Posterior vena cava (tissue), 2 donors: ENCODE measurements at places on chromosomes 13 and 19.

GRCh38 chr13:43347877-43348276, 324.5 kb downstream of the DNAJC15 start:
- DNase-seq: no peak

- peak; percentile 44 for DNase-seq
These were observed 174.5 kb downstream of the USP12 start for GRCh38 chr13:26996965-26997752.

DNA sequence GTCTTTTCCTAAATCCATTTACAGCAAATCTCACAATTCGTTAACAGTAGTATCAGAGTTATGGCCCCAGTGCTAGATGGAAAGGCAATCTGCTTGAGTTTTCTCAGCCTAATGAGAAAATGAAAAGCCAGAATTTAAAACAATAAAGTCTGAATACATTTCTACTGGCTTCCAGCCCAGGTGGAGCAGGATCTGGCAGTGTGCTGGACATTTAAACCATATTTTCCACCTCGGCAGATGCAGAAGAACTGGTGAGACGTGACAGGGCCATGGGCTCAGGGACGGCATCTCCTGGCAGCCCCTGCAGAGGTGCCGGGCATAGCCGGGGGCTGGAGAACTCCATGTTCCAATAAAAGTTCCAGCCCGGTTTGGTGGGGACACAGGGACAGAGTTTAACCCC, 7.1 kb downstream of the SMIM7 start:
- DNase-seq: no peak

- DNase-seq: no peak
These were observed 1504.5 kb upstream of the PCDH20 start for GRCh38 chr13:62920159-62920558.

GRCh38 chr13:23463661-23464060, 30.2 kb upstream of the SACS start:
- no peak for DNase-seq

DNA sequence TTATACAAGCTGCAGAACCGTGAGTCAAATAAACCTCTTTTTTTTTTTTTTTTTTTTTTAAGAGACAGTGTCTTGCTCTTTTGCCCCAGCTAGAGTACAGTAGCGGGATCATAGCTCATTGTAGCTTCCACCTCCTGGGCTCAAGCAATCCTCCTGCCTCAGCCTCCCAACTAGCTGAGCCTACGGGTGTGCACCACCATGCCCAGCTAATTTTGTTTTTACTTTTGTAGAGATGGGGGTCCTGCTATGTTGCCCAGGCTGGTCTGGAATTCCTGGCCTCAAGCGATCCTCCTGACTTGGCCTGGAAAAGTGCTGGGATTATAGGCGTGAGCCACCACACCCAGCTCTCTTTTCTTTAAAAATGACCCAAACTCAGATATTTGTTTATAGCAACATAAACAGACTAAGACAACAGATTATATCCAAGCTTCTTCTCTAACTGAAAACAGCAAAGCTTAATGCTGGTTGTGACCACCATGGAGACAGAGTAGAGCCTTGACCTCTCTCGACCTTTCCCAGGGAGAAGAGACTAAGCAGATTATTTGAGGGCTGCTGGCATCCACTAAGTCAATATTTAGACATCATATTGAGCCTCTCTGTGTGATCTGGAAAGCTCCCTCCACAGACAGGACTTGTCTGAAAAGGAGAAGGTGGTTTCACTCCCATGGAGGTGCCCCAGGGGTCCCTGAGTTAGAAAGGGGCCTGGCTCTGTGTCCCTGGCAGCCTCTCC, 150.0 kb downstream of the KCTD15 start:
- no peak for DNase-seq

DNA sequence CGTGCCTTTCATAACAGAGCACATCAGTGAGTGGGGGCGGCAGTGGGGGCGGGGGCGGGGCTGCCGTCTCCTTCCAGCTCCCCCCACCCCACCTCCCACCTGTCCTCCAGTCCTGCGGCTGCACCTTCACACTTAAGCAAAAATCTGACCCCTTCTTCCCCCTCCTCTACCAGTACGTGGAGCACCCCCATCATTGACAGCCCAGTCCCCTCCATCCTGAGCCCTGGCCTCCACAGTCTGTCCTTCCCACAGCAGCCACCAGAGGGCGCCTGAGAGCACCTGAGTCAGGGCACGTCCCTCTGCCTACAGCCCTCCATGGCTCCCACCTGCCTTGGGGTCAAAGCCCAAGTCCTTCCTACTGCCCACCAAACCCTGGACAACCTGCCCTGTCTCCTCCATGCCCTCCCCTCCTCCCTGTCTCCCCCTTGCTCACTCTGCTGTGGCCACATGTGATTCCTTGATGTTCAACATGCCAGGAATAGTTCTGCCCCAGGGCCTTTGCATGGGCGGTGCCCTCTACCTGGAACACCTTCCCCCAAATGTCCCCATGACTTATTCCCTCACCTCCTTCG, 4.0 kb downstream of the EBI3 start:
- DNase-seq: peak; percentile 89

DNA sequence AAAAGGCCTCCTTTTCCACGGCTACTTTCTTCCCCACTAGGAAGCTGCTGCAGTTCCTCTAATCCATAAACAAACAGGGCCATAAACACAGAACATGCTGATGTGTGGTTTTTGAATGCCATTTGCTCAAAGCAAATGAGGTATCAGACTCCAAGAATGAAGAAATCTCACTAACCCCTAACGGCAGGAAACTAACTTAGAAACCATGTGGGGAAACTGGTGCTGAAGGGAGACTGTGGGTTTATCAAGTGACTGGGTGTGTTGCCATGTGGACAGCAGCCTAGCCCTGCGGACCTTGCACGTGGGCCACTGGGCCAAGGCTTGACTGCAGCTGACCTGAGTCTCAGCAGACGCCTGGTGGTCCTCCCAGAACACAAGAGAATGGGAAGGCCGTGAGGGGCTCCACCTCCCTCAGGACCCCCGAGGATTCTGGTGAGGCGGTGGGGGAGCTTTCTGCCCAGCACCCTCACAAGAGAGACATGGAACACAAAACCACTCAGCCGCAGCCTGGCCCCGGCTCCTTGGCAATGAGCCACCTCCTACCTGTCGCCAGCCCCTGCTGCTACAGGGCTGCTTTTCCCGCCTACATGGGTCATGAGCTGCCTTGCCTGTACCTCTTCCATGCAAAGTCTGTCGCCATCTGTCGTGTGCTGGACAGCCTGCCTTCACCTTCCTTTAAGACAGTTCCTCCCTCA, 10.6 kb downstream of the SLC15A1 start:
- DNase-seq: no peak

GRCh38 chr13:35888457-35888883, 242.7 kb downstream of the DCLK1 start:
- no peak for DNase-seq

GRCh38 chr13:30808600-30808999, 73.3 kb downstream of the ALOX5AP start:
- no peak for DNase-seq

GRCh38 chr19:36152352-36153091, at the start of gene COX7A1:
Gene COX7A1 (minus strand): TSS chr19:36152447. CDS start chr19:36152407, 40 bp downstream.
- DNase-seq: peak; percentile 91

DNA sequence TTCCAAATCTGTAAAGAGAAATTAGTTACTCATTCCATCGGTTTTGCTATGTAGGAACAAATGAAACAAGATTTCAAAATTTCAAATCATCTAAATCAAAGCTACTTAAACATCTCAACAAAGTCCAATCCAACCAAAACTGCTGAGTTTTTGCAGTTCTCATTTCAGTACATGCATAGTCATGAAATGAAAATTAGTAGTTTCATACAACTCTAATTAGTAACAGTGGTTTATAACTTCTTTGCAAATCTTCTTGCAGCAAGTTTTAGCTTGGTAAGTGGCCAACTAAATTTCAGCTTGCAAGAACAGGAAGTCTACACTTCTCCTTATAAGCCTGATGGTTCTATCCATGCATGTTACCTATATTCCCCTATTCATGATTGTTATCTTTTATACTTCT, 75.6 kb downstream of the SPRY2 start:
- no peak for DNase-seq

DNA sequence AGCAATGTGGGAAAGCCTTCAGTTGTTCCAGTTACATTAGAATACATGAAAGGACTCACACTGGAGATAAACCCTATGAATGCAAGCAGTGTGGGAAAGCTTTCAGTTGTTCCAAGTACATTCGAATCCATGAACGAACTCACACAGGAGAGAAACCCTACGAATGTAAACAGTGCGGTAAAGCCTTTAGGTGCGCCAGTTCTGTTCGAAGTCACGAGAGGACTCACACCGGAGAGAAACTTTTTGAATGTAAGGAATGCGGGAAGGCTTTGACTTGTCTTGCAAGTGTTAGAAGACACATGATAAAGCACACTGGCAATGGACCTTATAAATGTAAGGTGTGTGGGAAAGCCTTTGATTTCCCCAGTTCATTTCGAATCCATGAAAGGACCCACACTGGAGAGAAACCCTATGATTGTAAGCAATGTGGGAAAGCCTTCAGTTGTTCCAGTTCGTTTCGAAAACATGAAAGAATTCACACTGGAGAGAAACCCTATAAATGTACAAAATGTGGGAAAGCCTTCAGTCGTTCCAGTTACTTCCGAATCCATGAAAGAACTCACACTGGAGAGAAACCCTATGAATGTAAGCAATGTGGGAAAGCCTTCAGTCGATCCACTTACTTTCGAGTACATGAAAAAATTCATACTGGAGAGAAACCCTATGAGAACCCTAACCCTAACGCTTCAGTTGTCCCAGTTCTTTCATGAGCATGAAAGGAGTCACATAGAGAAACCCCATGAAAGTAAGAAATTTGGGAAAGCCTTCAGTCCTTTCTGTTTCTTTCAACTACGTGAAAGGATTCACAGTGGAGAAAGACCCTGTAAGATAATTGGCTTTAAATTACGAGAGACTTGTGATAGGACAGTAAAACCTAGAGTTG, 20.1 kb downstream of the ZNF627 start:
- no peak for DNase-seq

DNA sequence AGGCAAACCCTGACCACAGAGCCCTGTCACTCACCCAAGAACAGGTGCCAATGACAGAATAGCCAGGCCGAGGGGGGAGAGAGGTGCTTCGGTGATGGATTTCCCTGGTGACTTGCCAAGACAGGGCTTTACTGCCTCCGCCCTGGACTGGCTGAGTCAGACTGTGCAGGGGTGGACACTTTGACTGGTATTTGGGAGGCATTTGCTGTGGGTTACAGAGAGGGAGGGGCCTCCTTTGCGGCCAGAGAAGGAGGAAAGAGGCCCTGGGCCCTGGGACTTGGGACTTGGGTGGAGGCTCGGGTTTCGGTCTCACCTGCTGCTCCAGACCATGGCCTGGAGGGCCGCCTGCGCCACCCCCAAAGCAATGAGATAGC, 4.6 kb upstream of the EPS8L1 start:
- DNase-seq: no peak

DNA sequence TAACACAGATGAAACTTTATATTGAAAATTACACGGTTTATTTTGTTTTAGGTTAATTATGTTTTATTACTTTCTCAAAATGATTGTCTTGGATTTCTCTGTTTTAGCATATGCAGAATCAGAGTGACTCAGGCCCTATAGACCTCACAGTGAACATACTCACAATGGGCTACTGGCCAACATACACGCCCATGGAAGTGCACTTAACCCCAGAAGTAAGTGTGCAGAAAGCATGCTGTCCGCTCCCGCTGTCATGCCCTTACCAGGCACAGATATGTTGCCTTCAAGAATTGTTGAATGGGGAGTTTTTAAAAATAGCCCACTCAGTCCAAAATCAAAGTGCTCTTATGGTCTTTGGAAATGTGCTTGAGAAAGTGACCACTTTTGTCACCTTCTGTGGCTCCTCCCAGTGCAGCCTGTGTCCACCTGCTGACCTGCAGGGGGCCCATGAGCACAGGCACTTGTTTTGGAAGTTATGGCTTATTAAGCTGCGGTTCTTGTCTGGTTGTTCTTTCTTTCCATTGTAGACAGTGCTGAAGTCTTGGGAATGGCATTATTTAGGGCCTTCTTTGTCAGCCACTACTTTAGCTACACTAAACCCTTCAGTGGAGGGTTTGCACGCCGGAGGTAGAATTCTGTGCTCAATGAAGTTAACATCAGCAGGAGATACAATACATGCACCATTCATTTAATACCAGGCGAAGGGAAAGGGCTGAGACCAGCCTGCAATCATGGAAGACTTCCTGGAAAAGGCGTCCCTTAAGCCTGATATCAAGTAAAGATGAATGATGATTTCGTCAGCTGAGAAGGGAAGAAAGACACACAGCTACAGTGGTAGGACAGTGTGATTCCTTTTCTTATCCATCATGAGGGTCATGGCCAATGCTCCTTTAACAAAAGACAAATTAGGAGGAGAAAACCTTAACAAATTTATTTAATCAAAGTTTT, 36.7 kb downstream of the CUL4A start:
- no peak for DNase-seq

DNA sequence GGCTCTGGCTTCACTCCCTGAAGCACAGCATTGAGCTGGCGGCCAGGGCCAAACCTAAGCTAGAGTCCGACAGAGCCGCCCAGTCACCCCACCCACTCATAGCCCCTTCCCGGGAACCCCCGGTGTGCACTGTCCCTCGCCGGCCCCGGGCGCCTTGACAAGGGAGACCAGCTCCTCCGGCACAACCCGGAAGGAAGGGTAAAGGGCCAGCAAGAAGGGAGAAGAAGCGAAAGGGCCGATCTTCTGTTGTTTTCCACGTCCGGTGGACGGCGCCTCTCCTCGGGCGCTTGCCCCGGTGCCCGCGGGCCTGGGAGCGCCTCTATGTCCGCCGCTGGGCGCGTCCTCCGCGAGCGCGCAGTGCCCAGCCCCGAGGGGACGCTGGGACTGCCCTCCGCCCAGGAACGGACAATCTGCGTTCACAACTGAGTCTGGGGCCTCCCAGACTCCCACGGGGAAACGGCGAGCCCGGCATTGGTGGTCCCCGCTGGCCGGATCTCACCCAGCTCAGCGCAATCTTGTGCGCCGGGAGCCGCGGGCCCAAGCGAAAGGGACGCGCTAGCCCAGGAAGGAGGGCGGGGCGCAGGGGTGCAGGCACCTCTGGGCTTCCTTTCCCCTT, 172.5 kb upstream of the MIR17HG start:
- no peak for DNase-seq

GRCh38 chr19:13976446-13976845, 24.1 kb downstream of the DCAF15 start:
- no peak for DNase-seq

DNA sequence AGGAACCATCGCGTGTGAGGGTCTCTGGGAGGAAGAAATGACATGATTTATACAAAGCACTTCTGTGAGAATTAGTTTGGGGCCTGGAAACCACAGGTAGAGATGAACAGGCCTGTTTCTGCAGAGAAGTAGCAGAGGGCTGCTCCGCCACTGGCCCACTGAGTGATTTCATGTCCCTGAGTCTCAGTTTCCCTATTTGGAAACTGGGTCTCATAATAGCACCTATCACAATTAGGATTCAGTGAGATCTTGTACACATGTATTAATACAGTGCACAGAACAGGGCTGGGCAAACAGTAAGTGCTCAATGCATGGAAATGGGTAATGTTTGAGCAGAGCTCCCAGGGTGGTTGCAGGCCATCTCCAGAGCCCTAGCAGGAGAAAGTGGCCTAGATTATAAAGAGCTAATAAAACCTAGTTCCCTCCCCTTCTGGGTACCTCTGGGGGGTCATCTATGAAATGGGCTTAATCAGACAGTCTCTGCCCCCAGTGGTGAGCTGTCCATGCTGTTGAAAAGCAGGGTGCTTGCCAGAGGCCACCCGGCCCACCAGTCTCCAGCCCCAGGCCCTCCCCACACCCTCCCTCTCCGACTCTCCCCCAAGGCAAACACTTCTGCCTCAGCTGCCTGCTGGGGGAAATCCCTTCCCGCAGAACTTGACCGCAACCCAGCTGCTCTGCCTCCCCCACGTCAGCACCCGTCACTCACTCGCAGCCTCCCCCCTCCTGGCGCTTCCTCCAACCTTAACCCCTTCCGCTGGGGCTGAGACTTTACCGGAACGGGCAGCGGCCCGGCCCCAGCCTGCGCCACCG, 4.5 kb downstream of the BCL3 start:
- peak; percentile 98 for DNase-seq
